ENCODE measurements at places on chromosomes 1 and 21. TPM values are rescaled to one million over a fixed set of nuclear protein-coding genes. Genes with fewer than 3 reads are reported as not detected.
A peak's percentile ranks its signal among the peaks of the same experiment; 100 is the strongest.

The FBXO28 gene
- 24.9 TPM for total RNA-seq

The LEPROT gene
- 107 TPM for total RNA-seq

The AADACL4 gene
- not detected for total RNA-seq

The NES gene
- 54.7 TPM for total RNA-seq

The SNAP47 gene
- 27.7 TPM for total RNA-seq

GRCh38 chr1:43056460-43056859 lies 97.8 kb upstream of the SLC2A1 start:
- no peaks in the 10 kb centered on the region for H3K27me3 ChIP-seq
- DNase-seq: no peak
- H3K4me1 ChIP-seq: peaks cover 15% of the 10 kb centered on the region
- H3K27ac ChIP-seq: no peak overlapping the region
- no peak overlapping the region for H3K4me3 ChIP-seq

GRCh38 chr1:176931526-176931925 lies 233.0 kb downstream of the ASTN1 start:
- no peaks in the 10 kb centered on the region for H3K27me3 ChIP-seq
- no peaks in the 10 kb centered on the region for H3K36me3 ChIP-seq
- no peak overlapping the region for H3K4me3 ChIP-seq

DNA sequence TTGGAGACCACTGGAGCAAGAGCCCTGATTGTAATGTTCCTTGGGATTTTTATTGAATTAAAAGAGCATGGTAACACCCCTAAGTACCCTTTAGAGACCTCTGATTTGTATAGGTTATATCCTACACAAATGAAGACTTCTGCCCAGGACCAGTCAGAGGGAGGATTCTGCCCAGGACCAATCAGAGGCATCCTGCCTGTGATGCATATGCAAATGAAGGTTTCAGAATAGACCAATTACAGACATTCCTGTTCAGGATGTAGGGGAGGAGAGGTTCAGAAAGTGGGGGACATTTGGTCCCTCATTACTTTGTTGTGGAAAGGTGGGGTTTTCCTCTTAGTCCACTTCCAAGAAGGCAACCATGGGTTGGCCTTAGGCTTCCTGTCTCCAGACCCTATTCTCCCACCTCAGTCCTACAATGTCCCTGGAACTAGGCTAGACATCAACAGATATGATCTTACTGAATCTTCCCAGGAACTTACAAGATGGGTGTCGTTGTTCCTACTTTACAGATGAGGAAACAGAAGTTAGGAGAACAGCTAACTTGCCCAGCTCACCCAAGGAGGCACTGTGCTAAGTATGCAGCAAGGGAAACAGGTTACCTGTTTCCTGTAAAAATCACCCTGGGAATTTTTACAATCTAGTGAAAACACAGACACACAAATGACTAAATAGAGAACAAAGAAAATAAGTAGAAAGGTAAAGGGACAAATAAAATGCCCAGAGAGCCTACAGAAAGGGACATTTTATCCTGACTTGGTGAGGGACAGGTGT lies 36.8 kb upstream of the SFPQ start:
- no peak overlapping the region for H3K27ac ChIP-seq
- H3K36me3 ChIP-seq: no peaks in the 10 kb centered on the region
- no peaks in the 10 kb centered on the region for H3K4me1 ChIP-seq
- DNase-seq: no peak

DNA sequence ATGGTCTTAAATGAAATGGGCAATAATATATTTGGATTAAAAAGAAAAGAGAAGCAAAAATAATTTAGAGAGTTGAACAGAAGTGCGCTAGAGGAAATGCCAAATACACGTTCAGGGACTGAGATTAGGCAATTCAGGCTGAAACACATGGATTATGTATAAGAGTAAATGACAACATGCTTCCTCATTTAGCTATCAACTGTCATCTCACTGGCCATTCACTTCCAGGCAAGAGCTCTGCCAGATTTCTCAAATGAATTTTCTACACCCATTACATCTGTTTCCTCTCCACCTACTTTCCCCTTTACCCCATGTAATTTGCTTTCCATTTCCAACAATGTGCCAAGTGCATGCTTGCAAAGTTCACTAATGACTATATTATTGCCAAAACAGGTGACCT lies 582.4 kb downstream of the LTN1 start:
- no peaks in the 10 kb centered on the region for H3K36me3 ChIP-seq
- no peak overlapping the region for H3K4me3 ChIP-seq
- no peaks in the 10 kb centered on the region for H3K27me3 ChIP-seq

GRCh38 chr21:45060089-45060488 lies 14.3 kb upstream of the ADARB1 start:
- H3K36me3 ChIP-seq: no peaks in the 10 kb centered on the region
- H3K4me3 ChIP-seq: no peak overlapping the region
- no peaks in the 10 kb centered on the region for H3K27me3 ChIP-seq
- H3K27ac ChIP-seq: no peak overlapping the region

GRCh38 chr1:117897551-117897950 lies 31.9 kb downstream of the GDAP2 start:
- peaks cover 85% of the 10 kb centered on the region for H3K36me3 ChIP-seq
- H3K27me3 ChIP-seq: no peaks in the 10 kb centered on the region
- no peak overlapping the region for H3K4me3 ChIP-seq
- no peak for DNase-seq
- no peaks in the 10 kb centered on the region for H3K4me1 ChIP-seq
- no peak overlapping the region for H3K27ac ChIP-seq

- no peaks in the 10 kb centered on the region for H3K4me1 ChIP-seq
- no peak overlapping the region for H3K4me3 ChIP-seq
- no peaks in the 10 kb centered on the region for H3K27me3 ChIP-seq
- H3K36me3 ChIP-seq: no peaks in the 10 kb centered on the region
- DNase-seq: no peak
These were observed 98.5 kb downstream of the PTBP2 start for GRCh38 chr1:96820107-96820506.

- H3K4me1 ChIP-seq: peaks cover 5% of the 10 kb centered on the region
- no peaks in the 10 kb centered on the region for H3K27me3 ChIP-seq
- no peaks in the 10 kb centered on the region for H3K36me3 ChIP-seq
- peak overlapping the region; percentile 45 for H3K27ac ChIP-seq
These were observed 119.2 kb downstream of the TM2D1 start for GRCh38 chr1:61605607-61606321.

DNA sequence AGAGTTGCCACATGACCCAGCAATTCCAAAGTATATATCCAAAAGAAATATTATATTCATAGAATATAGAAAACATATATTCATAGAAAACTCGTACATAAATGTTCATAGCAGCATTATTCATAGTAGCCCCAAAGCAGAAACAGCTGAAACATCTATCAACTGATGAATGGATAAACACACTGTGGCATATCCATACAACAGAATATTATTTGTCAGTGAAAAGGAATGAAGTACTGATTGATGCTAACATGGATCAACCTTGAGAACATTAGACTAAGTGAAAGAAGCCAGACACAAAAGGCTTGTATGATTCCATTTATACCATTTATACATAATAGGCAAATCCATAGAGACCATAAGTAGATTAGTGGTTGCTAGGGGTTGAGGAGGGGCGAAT lies 21.7 kb upstream of the MACF1 start:
- no peaks in the 10 kb centered on the region for H3K36me3 ChIP-seq
- H3K4me1 ChIP-seq: peaks cover 61% of the 10 kb centered on the region
- no peak for DNase-seq
- H3K27me3 ChIP-seq: no peaks in the 10 kb centered on the region
- no peak overlapping the region for H3K4me3 ChIP-seq

DNA sequence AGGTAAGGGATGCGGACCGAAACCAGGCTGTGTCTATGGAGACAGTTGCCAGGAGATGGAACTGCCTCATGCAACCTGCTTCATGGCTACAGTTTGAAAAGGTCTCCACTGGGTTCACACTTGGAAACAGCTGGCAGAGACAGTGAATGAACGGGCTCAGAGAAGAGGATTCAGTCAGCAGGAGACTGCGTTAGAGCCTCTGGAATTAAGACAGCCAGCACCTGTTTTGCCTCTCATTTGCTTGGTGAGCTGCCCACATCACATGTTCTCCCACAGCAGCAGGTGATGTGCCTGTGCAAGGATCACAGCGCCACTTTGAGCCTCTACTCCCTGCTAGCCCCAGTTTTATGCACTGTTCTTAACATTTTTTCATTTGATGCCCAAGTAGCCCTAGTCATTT lies 321.0 kb downstream of the PLPP3 start:
- peaks cover 14% of the 10 kb centered on the region for H3K4me1 ChIP-seq
- DNase-seq: no peak
- no peaks in the 10 kb centered on the region for H3K36me3 ChIP-seq
- H3K27ac ChIP-seq: no peak overlapping the region

GRCh38 chr1:66519992-66520391 lies 14.0 kb upstream of the SGIP1 start:
- H3K27ac ChIP-seq: no peak overlapping the region
- H3K4me3 ChIP-seq: no peak overlapping the region
- H3K36me3 ChIP-seq: no peaks in the 10 kb centered on the region
- no peaks in the 10 kb centered on the region for H3K4me1 ChIP-seq
- DNase-seq: no peak
- no peaks in the 10 kb centered on the region for H3K27me3 ChIP-seq

DNA sequence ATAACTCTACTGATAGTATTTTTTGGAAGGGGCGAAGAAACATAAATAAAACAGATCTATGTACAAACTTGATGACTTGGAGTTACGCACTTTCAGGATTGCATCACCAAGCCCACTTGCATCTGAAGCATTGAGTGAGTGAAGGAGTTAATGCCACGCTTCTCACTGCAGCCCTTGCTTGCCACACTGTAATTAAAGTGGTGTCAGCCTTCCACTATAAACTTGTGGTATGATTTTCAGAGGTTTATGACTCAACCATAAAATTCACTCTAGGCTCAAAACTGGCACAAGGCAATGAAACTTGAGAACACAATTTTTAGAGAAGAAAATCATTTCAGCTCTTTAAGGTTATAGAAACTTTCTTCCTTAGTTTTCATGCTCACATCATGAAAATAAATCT lies 93.9 kb upstream of the PRMT6 start:
- no peak overlapping the region for H3K4me3 ChIP-seq
- H3K36me3 ChIP-seq: no peaks in the 10 kb centered on the region
- H3K27me3 ChIP-seq: no peaks in the 10 kb centered on the region

DNA sequence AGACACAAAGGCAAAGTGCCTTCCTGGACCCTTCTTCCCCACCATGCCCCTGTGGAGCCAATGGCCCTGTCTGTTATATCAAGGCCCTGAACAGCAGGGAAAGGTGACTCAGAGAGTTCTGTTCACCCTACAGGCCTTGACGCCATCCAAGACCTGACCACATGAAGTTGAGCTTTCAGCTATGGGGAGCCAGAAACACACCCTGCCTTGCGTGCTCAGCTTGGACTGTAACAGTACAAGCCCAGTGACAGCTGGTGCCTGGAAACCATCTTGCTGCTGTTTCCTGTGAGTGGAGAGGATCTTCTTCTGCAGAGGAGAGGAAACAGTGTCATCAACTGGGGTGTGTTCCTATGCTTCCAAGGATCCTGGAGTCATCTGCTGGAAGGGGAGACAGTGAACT lies 165.0 kb upstream of the IRF2BP2 start:
- DNase-seq: no peak
- H3K4me1 ChIP-seq: peaks cover 14% of the 10 kb centered on the region
- no peaks in the 10 kb centered on the region for H3K27me3 ChIP-seq
- no peaks in the 10 kb centered on the region for H3K36me3 ChIP-seq
- H3K4me3 ChIP-seq: no peak overlapping the region

DNA sequence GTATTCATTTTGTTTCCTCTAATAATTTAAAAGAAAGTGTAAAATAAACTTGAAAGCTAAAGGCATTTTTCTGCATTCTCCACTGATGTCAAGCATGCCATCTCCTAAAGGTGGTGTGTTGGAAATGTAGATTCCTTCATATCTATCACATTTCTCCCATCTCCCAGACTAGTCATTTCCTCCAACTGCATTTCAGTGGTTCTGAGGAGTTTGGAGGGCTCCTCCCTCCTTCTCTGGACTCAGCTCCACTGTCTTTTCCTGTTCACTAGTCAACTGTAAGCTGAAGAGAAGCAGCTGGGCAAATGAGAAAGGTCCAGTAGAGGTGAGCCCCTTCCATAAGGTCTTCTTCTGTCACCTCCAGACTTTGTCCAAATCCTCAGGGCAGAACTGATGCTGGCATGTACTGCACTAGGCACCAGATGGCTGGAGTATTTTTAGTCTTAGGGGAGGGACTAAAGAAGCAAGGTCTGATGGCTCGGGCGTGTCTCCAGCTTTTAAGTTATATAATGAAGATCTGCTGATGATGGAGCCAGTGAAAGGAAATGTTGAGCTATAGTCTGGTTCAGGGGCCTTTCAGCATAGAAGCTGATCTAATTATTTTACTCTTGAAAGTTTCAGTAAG lies 186.1 kb downstream of the NTNG1 start:
- no peak overlapping the region for H3K27ac ChIP-seq
- no peaks in the 10 kb centered on the region for H3K36me3 ChIP-seq
- H3K27me3 ChIP-seq: no peaks in the 10 kb centered on the region
- H3K4me3 ChIP-seq: no peak overlapping the region

- no peaks in the 10 kb centered on the region for H3K36me3 ChIP-seq
- no peak overlapping the region for H3K4me3 ChIP-seq
- DNase-seq: no peak
- H3K4me1 ChIP-seq: no peaks in the 10 kb centered on the region
- H3K27ac ChIP-seq: no peak overlapping the region
- no peaks in the 10 kb centered on the region for H3K27me3 ChIP-seq
These were observed 51.0 kb upstream of the RUNX3 start for GRCh38 chr1:24980836-24981630.

- no peak for DNase-seq
- H3K36me3 ChIP-seq: no peaks in the 10 kb centered on the region
These were observed 576.6 kb downstream of the ADGRL2 start for GRCh38 chr1:82377201-82377884.

GRCh38 chr1:221672239-221672645 lies 69.6 kb downstream of the DUSP10 start:
- no peaks in the 10 kb centered on the region for H3K4me1 ChIP-seq
- no peak for DNase-seq
- no peak overlapping the region for H3K4me3 ChIP-seq
- H3K27me3 ChIP-seq: no peaks in the 10 kb centered on the region
- no peak overlapping the region for H3K27ac ChIP-seq

- H3K4me3 ChIP-seq: no peak overlapping the region
- no peak overlapping the region for H3K27ac ChIP-seq
- peak; percentile 53 for DNase-seq
- no peaks in the 10 kb centered on the region for H3K36me3 ChIP-seq
- no peaks in the 10 kb centered on the region for H3K4me1 ChIP-seq
- no peaks in the 10 kb centered on the region for H3K27me3 ChIP-seq
These were observed 45.2 kb downstream of the CAMK2N1 start for GRCh38 chr1:20440785-20441200.
